Stimulated activated CD4-positive, alpha-beta T cell treated with anti-CD3 and anti-CD28 coated beads, Interleukin-15, amount 100 ng/mL, for 1 hour (primary cell): ENCODE measurements at places on chromosomes 11 and 22.

DNA sequence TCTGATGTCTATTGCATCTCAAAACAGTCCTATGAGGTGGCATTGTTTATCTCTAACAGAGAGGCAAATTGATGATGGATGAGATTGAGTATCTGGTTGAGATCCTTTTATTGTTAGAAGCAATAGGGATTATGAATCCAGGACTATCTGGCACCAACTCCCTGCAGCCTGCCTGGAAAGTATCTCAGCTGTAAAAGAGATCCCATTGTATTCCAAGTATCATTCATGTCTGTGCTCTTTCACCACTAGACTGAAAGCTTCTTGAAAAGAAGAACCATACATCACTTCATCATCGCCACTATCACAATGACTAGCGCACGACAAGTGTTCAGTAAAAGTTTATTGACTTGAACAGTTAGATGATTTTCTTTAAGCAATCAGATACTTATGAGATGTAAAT is 41.9 kb upstream of the PCF11 start:
- DNase-seq: no peak

DNA sequence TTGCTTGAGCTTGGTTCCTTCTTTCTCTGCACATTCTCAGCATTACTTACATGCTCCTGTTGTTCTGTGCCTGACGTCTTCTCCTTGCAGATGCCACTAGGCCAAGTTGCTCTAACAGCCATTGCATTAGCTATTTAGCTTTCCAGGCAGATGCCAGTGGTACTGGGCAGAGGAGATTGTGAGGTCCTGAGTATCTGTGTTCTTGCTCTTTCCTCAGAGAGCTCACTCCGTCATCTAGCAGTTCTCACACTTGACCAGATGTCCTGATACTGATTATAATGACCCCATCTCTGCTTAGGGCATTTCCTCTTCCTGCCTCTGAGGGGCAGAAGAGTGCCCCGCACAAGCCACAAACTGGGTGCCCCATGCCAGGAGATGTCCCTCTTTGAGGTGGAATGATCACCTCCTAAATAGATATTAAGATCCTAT is 30.7 kb downstream of the ARHGAP1 start:
- no peak for DNase-seq

GRCh38 chr11:125457814-125458343 is 38.2 kb downstream of the FEZ1 start:
- DNase-seq: no peak

- DNase-seq: no peak
These were observed 2.0 kb downstream of the NAA40 start for GRCh38 chr11:63940786-63941185.

DNA sequence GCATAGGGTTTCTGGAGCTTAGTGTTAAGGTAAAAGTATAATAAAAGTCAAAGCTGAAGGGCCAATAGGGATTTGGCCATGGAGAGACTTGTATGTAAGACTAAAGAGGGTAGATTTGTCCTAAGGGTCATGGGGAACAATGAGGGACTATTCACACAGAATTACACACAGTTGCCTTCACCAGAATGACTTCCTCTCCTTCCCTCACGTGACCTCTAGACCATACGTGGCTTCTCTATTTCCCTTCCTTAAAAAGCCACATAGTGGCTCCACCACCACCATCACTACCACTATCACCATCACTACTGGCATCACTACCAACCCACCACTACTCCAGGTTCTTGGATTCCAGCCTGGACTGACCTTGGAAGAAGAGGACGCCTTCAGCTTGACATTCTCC is 2.8 kb downstream of the HPX start:
- no peak for DNase-seq

DNA sequence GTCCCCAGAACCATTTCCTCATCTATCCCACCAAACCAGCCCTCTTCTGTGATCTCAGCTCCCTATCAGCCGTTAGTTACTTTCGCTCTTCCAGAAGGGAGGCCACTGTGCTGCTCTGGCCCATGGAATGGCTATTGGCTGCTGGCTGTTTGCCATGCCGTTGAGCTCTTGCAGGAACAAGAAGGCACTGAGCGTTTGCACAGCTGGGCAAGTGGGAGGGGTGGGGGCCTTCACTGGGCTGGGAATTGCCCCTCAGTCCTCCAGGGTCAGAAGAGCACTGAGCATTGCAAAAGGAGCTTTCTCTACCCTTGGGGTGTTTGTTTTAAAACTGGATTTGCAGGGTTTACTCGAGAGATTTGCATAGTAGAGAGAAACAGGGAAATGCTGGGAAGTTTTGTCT is 129.0 kb upstream of the PARVA start:
- DNase-seq: no peak
